NCI-H2029 (cell line): ENCODE measurements at places on chromosomes 5 and 9.

DNA sequence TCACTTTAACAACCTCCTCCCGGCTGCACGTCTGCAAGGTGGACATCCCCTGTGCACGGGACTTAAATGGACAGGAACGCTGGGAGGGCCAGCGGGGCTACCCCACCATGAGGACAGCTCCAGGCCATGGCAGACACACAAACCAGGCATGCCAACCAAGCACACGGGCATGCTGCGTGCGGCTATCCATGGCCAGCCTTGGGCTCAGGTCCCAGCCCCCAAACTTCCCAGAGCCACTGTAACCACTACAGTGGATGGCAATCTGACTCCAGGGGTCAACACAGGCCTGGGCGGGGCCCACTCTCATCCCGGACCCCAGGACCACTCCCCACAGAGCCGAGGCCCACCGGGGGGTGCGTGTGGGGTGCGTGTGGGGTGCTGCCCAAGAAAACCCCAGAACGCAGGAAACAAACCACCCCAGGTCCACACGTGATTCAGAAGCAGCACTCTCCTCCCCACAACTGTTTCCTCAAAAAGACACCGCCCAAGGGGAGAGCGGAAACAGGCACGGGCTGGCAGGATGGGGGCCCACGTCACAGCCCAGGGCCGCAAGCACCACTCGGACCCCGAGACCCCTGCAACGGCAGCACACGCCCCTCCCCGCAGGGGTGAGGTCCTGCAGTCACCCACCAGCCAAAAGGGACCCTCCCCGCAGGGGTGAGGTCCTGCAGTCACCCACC is 7.4 kb downstream of the SLC12A7 start:
- DNase-seq, result no peak

DNA sequence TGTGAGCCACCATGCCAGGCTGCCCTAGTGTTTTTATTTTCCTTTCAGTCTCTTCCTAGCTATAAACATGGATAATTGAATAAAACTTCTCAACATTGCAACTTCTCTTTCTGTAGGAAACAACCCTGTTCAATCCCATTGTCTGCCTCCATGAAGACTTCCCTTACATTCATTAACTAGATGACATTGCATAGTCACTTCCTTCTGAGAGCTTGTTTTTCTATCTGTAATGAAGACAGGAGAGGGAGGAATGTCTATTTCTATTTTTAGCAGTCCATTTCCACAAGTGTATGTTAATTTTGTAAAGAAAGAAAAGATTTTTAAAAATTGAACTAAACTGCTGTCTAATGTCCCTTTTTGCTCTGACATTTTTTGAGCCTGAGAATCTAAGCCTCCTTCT is 55.6 kb upstream of the MELK start:
- no peak for DNase-seq

DNA sequence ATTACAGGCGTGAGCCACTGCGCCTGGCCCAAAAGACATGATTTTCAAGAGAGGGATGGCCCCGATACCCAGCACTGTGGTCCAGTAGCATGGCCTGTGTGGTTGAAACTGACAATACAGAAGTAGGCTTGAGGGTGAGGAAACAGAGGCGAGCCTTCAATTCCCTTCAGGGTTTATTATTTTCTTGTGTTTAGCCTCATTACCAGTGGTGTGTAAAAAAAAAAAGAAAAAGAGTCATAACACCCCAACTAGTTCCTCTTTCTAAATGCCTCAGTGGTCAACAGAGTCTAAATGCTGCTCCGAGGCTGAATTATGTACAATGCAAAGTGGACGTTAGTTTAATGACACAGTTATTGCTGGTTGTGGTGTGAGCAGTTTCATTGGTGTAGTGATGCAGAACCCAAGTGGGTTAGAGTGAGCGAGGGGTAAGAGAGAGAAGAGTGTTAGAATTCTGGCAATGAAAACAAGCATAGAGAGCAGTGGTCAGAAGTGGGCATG is 58.8 kb downstream of the SNX30 start:
- DNase-seq, result no peak

DNA sequence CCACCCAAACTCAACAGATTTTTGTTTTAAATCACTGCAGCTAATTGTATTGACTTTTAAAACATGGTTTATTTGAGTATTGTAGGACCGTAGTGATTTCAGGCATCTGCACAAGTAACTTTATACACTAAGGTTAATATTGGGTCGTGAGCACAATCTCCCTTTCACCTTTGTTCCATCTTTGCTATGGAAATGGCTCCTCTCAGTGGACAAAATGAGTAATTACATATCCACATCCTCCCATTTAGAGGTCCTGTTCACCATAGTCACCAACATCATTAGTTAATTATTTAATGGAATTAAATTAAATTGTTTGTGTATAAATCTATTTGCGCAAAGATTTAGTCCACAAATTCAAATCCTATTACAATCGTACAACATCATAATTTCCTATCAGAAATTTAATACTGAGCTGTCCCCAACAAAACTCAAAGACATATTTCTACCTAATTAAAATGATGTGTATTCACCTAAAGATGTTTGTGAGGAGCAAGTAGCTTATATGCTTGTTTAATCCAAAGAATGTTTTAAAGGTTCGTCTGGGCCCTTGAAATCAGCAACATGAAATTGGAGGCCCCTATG is 173.0 kb upstream of the DAPK1 start:
- peak; percentile 31 for DNase-seq

DNA sequence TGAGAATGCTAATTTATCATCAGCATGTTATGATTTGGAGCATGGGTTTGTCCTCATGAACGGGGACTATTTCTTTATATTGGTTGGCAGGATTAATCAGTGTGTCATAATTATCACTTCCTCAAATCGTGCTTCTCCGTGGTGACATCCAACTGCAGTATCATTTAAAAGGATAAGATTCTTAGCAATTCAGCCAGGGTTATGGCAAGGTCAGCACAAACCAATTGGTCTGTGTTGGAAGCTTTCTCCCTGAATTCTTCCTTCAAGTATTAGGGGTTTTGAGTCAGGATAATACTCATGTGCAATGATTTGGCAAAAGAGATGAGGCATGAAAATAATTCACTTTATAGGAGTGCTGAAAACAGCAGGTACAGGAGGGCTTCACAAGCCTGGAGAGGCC is 5.5 kb upstream of the CAMLG start:
- DNase-seq, result no peak
